ENCODE measurements at places on chromosomes 16 and 17.

GRCh38 chr16:8376430-8376829 is 213.9 kb downstream of the TMEM114 start:
- DNase-seq, result no peak

GRCh38 chr16:81754858-81755257 is 24.2 kb upstream of the PLCG2 start:
- DNase-seq, result no peak

GRCh38 chr16:66318505-66318904 is 48.0 kb upstream of the CDH5 start:
- no peak for DNase-seq

DNA sequence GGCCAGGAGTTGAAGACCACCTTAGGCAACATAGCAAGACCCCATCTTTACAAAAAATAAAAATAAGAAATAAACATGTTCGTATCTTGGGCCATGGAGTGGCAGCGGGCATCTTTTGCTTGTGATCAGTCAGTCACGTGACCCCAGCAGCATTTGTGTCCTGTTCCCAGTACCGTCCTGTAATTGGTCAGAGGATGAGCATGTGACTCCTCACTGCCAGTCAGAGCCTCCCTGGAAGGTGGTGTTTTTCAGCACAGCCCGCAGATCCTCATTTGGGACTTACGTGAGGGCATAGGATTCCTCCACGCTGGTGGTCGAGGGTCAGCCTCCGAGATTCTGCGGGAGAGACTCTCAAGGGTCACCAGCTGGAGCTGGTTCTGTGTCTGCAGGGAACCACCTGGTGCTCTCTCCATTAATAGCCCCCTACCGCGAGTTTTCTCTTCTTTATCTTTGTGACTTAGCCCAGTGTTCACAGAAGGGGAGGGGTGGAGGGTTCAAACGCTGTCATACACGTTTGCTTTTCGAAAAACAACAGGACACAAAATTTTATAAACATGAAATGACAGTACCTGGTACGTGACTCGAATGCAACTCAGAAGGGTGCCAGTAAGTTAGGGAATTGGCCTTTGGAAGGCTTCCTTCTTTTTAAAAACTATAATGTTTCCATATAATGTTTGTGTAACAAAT is 17.2 kb downstream of the MRC2 start:
- DNase-seq, result no peak

GRCh38 chr17:62809656-62810055 is 1.5 kb upstream of the MARCHF10 start:
- DNase-seq, result no peak

DNA sequence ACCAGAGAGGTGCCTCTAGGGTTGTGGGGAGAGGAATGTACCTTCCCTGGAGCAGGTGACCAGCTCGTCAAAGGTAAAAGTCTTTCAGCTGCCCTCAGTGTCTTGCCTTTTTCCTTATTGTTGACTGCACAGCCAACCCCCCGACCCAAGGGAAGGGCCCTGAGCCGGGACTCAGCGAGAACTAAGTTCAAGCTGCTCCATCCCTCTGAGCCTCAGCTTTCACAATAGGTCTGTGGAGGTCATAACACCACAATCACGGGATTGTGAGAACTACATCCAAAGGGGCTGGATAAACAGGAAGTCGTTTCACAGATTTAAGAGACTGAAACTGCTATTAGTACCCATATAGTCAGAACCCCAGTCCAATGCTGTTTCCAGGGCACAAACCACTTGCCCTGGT is 2.6 kb upstream of the KRT36 start:
- DNase-seq, result no peak

DNA sequence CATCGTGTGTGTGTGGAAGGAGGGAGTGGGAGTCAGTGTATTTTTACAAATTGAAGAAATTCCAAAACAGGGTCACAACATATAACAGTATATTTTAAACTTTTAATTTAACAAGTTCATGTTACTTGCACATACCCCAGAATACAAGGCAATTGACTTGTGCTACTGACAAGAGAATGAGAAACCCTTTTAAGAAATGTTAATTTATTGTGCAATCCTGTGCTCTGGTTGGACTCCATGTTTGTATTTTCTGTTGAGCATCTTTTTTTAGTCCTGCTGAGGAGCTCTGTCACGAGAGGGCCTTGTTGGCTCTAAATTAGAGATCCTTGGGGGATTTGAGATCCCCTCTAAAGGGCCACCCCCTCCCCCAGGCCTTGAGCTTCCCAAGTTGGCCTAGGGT is 1.1 kb upstream of the EMP2 start:
- DNase-seq, result no peak

- DNase-seq, result no peak
These were observed 50.6 kb downstream of the MPHOSPH6 start for GRCh38 chr16:82119405-82119804.

DNA sequence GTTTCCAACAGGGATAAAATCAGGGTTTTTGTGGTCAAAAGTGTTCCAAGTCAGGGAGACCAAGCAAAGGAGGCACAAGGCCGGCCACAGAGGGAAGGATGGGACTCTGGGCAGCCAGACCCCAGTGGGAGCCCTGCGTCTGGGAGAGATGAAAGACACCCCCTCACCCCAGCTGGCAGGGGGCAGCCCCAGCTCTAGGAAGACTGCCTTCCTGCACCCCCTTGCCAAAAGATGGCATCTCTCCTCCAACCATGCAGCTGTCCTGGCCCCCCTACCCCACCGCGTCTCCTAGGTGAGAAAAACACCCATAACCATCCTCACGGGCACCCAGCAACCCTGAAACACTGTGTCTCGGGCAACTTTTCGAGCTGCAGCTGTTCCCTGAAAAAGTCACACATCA is 51.3 kb downstream of the CUEDC1 start:
- DNase-seq, result no peak

- no peak for DNase-seq
These were observed 76.8 kb downstream of the PLXDC1 start for GRCh38 chr17:39074676-39075075.

DNA sequence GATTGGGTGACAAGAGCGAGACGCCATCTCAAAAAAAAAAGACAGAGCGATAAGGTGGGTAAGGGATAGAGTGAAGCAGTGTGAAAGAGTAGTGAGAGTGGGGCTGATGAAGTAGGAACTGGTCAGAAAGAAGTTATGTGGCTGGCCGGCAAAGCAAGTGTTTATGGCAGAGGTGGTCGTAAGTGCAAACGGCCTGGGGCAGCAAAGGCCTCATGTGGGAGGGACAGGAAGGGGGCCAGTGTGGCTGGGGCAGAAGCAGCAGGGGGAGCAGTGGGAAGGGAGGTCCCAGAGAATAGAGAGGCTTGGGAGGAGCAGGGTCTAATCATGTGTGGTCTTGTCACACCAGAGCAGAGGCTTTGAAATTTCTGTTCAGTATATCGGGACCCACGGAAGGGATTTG is 186.2 kb downstream of the HS3ST3B1 start:
- no peak for DNase-seq

DNA sequence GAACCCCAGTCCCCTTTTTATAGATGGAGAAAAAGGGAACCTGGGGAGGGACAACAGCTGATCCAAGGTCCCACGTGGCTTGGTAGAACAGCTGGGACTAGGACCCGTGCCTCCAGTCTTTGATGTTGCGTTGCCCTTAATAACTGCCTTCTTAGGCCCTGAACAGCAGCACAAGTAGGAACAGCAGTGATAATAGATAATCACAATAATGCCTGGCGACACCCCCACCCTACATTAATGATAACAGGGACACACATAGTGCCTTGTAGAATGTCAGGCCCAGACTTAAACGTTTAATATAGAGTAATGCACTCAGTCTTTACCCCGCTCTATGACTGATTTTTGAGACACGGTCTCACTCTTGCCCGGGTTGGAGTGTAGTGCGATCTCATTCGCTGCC is 96.4 kb downstream of the ABCC6 start:
- DNase-seq, result no peak

DNA sequence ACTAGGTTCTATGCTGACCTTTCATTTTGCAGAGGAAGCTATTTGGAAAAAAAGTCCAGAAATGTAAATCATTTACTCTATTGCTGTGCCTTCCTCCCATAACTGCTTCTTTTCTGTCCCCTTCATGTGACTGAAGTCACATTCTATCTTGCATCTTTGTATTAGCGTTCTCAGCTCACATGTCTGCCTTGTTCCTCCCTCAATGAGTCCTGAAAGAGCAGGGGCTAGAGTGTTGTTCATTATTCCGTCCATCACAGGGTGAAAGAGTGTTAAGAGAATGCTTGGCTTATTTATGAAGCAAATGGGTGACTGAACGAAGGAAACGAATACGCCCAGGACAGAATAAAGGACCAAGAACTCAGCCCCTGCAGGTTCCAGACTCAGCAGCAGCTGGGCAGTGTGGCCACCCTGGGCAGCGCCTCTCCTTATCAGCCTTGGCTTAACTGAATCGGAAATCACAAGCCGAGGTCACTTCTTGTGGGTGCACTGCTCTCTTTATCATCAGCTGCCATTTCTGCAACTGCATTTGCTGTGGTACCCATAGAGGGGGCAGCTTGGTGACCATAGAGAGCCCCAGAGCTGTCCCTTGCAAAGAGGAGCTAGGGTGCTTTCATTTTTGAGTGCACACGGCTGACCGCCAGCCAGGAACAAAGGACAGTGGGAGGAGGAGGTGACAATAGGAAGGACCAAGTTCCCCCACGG is 1.8 kb upstream of the PIK3R6 start:
- DNase-seq, result no peak

DNA sequence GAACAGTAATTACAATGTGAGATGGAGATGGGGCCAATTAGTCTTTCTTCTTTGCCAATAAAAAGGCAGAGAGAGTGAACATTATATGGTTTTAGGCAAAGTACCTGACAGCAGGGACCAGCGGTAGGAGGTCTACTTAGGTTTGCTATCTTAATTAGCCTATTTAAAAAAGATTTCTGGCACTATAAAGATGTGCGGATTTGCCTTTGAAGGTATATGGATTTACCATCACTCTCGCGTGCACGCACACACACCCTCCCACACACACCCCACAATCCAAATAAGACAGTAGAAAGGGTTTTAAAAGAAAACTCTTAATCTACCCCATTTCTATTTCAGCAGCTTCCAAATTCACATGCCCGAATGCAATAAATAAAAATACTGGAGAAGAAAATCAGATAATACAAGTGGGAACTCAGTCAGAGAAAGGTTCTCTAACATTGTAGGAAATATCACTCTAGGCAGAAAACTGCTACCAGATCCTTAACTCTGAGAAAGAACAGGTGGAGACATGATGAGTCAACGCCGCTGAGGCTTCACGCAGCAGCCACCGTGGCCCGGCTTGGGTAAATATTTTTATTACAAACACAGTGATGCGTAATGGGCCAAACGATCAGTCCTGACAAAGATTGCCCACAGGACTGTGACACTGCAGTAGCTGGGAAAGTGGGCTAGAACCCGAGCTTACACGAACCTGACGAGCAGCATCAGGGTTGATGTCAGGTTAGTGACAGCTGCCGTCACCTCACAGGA is 66.6 kb upstream of the AXIN2 start:
- no peak for DNase-seq

- DNase-seq, result no peak
These were observed 17.9 kb downstream of the SCNN1B start for GRCh38 chr16:23319861-23320615.

DNA sequence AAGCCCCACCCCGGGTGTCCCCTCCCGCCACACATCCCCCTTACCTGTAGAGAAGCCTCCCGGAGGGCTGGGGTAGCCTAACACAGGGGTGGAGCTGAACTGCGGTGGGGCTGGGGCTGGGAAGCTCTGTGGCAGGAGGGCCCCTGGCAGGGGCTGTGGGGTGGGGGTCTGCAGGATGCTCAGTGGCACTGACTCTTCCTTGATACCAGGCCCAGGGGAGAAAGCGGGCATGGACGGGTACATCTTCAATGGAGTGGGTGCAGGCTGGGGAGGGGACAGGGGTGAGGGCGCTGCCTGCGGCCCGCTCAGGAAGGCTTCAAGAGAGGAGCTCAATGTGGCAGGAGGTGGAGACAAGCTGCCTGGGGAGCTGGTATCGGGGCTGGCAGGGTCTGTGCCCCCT is 16.7 kb downstream of the SREBF1 start:
- DNase-seq, result no peak

DNA sequence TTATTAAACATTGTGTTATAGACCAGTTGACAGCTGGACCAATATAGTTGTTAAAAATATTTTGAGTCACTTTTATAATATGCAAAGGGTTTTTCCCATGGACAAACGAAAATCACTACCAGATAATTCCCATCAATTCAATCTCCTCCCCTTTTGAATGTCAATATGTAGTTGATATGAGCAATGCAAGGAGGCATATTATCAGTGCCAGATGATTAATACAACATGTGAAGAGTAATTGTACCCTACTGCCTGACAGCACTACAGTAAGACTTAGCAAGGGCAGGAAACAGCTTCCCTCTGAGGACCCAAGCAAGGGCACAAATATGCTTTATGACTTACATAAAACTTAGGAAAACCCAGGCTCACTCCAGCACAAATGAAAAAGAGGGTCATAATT is 17.3 kb downstream of the KANSL1 start:
- DNase-seq, result peak; percentile 61
